ENCODE measurements at places on chromosomes 3 and 15. TPM values are rescaled to one million over a fixed set of nuclear protein-coding genes. Genes with fewer than 3 reads are reported as not detected.

CAPN3 gene
- total RNA-seq, result not detected

SCN11A gene
- 0.11 TPM for total RNA-seq

ABHD17C gene
- total RNA-seq, result 9.8 TPM

NRROS gene
- 5.3 TPM for total RNA-seq

TICRR gene
- 19.2 TPM for total RNA-seq

FANCD2 gene
- 77.5 TPM for total RNA-seq

CFAP100 gene
- total RNA-seq, result 1.5 TPM

TM4SF4 gene
- not detected for total RNA-seq

BCL2A1 gene
- total RNA-seq, result not detected

SPATA12 gene
- not detected for total RNA-seq

ST8SIA2 gene
- total RNA-seq, result 11.8 TPM

SIDT1 gene
- total RNA-seq, result not detected

CASR gene
- total RNA-seq, result 0.15 TPM

EBLN2 gene
- 4.3 TPM for total RNA-seq

ENTPD3 gene
- total RNA-seq, result not detected

GRCh38 chr3:127452321-127452821, 138.2 kb downstream of the TPRA1 start:
- DNase-seq, result peak; percentile 73

GRCh38 chr3:71580636-71581456, 2.7 kb downstream of the FOXP1 start:
- no peak for DNase-seq

GRCh38 chr3:111107662-111108035, 36.0 kb downstream of the NECTIN3 start:
- DNase-seq, result no peak

DNA sequence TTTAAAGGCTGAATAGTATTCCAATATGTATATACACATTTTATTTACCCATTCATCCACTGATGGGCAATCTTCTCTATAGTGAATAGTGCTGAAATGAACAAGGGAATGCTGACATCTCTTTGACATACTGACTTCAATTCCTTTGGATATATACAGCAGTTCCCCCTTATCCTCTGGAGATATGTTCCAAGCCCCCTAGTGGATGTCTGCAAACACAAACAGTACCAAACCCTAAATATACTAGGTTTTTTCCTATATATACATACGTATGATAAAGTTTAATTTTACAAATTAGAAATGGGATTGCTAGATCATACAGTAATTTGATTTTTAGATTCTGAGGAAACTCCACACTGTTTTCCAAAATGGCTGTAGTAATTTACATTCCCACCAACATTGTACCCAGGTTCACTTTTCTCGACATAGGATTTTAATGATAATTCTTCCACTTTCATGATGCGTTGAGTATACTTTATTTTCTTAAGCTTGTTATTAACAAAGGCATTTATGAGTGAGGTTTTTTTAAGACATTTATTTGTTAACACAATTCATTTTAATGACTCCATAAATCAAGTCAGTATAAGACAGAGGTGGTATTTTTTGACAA, 38.2 kb downstream of the VPS13C start:
- no peak for DNase-seq

- DNase-seq, result no peak
These were observed 19.3 kb upstream of the PRR23E start for GRCh38 chr3:127173516-127174166.

DNA sequence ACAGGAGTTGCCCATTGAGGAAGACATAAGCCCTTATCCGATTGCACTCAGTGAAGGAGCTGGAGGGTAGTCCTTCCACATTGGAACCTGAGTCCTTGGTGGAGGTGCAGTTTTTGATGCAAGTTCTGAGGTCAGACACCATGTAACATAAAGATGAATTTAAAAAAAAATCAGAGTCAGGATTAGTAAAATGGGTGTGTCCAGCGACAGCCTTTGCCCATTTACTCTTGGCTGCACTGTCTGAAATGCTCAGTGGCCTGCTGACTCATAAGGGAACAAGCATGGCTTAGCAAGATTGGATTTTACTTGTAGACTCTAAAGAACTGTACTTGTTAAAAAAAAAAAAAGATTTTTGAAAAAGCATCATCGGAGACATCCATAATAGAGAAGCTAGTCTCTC, 241.1 kb upstream of the TOPAZ1 start:
- DNase-seq, result no peak

GRCh38 chr3:25856902-25857518, 67.1 kb downstream of the OXSM start:
- DNase-seq, result peak; percentile 31

- DNase-seq, result no peak
These were observed 1.4 kb upstream of the MUC13 start for GRCh38 chr3:124935794-124936542.

GRCh38 chr3:15271030-15271429, 61.4 kb downstream of the SH3BP5 start:
- no peak for DNase-seq

DNA sequence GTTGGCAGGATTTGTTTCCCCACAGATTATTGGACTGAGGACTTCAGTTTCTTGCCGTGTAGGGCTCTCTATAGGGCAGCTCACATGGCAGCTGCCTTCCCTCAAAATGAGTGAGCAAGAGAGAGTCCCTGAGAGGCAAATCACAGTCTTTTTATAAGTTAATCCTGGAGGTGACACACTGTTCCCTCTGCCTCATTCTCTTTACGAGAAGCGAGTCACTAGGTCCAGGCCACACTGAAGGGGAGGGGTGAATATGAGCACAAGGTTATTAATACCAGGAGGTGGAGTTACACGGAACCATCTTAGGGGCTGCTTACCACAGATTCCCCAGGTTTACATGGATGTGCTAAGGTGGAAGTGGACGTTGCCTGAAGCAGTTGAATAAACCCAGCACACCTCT, 77.0 kb downstream of the LPP start:
- no peak for DNase-seq

- peak; percentile 1 for DNase-seq
These were observed 55.9 kb upstream of the PHLDB2 start for GRCh38 chr3:111803123-111803593.

DNA sequence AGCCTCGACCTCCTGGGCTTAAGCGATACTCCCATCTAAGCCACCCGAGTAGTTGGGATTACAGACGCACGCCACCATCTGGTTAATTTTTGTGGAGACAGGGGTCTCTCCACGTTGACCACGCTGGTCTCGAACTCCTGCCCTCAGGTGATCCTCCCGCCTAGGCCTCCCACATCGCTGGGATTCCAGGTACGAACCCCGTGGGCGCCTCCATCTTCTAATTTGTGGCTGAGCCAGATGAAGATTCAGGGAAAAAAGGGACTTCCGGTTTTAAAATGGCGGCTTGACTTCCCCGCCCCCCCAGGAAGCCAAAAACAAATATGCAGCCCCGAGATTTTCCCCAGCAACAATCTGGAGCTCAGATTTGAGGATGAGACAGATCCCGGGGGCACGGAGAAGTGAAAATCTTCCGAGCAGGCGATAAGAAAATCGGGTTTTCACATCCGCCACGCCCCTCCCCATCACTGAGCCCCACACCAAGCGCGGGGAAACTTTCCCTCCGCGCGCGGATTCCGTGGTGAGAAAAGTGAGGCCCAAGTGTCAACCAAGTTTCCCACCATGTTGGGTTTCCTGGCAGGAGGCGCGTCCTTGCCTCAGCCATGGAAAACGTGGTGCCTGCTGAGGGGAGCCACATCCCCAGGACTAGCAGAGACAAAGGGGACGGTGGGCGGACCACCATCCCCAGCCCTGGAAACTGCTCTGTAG, 15.4 kb downstream of the CHST14 start:
- no peak for DNase-seq

DNA sequence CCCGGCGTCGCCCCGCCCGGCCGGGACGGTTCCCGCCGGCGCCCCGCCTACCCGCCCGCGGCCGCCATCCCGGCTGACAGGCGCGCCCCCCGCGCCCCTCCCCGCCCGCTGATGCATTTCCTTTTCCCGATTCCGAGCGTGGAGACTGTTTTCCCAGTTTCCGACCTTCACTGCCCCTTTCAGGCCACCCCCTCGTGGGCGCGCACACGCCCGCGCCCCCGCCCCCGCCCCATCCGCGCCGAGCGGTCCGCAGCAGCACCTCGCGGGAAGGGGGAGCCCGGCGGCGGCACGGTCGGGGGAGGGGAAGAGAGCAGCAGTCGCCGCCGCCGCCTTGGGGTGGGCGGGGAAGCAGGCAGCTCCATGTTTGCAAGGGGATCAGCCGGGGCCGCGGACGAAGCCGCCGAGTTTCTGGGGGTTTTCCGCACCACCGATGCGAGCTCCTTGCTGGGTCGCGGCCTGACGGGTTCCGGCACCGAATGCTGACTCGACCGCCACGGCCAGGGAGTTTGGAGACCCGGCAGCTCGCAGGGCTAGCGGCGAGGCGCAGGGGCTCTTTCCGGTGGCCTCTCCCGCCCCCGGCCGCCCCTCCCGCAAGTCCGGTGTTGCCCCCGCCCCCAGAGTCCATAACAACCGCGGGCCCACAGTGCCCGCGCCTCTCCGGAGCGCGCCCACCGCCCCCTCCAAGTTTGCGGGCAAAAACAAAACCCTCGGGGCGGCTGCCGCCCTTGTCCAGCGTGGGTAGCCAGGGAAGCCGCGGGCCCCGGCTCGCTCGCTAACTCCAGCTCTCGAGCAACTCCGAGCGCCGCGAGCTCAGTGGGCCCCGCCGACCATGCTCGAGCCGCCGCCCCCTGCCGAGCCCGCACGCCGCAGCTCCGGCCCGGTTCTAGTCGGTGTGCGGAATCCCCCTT, 3.2 kb upstream of the SIN3A start:
- DNase-seq, result peak; percentile 81

DNA sequence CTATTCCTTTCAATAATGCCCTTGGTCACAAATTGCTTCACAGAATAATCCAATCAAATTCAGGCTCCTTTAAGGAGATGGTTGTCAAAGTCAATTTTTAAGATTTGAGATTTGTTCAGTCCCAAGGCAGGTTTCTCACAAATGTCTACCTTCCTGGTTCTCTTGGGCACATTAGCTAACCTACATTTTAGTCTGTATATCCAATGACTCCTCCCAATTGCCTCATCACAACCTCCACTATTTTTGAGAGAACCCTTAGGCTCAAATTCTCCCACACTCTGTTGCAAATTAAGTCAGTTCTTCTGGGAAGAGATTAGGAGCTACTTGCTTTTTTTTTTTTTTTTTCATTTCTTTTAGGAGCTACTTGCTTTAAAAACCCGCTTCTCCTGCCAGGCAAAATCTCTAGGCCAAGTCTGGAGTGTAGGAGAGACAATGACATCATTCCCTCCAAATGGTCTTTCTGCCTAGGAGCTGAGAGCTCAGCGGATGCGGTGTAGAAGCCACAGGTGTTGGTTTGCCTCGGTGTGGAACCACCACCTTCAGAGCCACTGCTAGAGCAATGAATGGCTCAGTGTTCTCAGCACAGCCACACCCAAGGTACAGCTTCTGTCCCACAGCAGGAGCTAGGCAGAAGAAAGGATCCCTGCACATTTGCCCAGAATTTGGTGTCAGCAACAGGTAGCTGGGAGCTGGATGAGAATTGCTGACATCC, 10.0 kb upstream of the INO80 start:
- DNase-seq, result no peak

Measured in H7 (cell line).